Skeletal muscle cell (primary cell): ENCODE measurements at places on chromosomes 16 and 17.

- DNase-seq = no peak
Measured at GRCh38 chr16:48318630-48319029, 66.6 kb downstream of the SIAH1 start.

- DNase-seq = no peak
Measured at GRCh38 chr17:16662936-16663335, 9.3 kb upstream of the ZNF624 start.

DNA sequence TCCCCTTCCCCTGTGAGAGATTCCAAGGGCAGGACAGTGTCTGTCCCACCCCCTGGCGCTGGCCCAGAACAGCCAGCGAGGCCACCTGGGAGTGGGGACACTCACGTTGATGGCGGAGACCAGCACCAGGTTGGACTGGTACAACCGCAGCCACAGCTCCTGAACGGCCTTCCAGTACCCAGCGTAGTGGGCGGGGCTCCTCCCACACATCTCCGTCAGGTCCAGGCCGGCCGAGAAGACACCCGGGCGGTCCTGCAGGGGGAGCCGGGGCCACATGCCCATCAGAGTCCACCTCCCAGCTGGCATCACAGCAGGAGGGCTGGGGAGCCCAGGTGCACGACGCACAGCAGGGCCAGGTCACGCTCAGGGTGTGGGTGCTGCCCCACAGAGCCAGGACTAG is 7.1 kb downstream of the ECI1 start:
- no peak for DNase-seq

DNA sequence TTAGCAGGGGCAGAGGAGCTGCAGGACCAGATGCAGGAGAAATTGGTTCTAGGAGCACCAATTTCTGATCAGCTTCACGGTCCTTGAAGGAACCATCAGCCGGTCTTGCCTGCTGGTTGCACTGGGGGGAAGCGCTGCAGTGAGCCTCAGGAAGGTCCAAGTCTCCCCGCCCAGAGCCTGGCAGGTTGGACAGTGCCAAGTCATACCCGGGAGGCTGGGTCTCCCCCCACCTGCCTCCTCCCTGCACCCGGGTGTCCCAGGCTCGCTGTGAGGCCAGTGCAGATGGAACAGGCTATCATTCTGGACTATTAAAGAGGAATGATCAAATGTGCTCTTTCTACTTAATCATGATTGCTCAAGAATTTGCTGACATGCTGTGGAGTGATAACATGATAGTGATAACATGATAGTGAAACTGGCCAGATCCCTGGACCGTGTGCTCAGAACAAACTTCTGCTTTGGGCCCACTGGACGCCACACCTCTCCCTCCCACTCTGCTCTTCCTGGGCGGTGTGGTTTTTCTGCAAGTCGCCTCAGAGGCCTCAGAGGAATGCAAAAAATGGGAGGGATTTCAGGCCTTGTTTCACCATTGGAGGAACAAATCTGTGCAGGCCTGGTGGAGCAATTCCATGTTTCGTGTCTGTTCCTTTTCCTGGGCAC is 236.0 kb downstream of the IRF8 start:
- no peak for DNase-seq

GRCh38 chr16:3149630-3150345 is 15.0 kb downstream of the ZNF213 start:
- DNase-seq = no peak

DNA sequence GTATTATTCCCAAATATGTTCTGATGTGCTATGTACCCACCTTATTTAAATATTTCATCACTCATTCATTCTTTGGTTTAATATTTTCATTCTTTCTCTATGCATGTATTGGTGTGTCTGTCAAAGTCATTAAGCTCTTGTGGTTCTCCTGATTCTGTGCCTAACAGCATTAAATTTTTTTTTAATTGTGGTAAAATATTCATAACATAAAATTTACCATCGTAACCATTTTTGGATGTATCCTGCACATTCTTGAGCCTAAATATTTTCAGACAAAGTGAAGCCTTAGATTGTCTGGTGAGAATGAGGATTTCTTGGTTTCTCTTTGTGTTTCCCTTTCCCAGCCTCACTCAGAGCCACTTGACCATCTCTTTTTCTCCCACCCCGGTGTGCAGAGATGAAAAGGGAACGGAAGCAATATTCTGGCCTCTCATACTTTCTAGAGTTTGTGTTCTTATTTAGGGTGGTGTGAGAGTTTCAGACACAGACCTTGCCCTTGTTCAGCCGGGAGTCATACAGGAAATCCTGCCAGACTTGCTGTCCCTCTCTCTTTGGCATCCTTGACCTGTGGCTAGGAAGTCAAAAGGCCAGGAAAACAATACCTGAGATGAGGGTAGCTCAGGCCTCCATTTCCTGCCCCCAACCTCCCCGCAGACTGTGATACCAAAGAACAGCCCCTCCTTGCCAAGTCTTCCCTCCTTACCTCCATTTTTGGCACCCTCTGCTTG is 4.9 kb downstream of the CCL5 start:
- no peak for DNase-seq

DNA sequence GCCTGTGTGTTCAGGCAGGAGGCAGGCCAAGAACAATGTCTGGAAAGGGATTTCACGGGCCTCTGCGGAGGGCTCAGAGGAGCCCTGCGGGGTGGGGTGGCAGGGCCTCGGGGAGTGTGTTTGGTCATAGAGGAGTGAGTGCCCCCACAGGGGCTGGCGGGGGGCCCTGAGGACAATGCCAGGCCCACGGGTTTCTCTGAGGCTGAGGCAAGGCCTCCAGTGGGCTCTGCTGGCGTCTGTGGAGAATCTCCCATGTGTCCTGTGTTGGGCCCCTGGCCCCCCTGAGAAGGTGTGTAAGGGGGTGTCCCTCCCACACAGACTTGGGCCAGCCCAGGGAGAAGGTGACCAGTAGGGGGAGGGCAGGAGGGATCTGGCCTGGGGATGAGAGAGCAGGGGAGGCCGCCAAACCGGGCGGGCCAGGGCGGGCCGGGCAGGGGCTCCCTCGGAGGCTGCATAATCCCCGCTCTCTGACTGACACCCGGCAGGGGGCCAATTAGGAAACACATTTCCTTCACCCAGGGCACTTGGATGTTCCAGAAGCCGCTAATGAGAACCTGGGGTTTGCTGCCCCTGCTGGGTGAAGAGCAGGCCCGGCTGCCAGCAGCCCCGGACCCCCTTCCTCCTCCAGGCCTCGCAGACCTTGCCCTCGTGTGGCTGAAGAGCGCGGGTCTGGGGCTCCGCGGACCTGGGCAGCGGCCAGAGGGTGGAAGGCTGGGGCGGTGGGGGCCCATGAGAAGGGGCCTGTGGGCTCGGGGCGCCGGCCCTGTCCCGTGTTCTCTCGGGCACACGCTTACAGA is 204.2 kb downstream of the NTN1 start:
- DNase-seq = no peak

DNA sequence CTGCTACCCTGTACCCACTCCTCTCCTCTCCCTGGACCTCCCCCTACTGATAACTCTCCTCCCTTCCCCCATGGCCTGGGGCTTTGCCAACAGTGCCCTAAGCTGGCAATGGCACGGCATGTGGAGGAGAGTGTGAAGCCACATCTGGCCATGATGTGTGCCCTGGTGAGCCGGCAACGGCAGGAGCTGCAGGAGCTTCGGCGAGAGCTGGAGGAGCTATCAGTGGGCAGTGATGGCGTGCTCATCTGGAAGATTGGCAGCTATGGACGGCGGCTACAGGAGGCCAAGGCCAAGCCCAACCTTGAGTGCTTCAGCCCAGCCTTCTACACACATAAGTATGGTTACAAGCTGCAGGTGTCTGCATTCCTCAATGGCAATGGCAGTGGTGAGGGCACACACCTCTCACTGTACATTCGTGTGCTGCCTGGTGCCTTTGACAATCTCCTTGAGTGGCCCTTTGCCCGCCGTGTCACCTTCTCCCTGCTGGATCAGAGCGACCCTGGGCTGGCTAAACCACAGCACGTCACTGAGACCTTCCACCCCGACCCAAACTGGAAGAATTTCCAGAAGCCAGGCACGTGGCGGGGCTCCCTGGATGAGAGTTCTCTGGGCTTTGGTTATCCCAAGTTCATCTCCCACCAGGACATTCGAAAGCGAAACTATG is 5.2 kb downstream of the TRAF4 start:
- no peak for DNase-seq

DNA sequence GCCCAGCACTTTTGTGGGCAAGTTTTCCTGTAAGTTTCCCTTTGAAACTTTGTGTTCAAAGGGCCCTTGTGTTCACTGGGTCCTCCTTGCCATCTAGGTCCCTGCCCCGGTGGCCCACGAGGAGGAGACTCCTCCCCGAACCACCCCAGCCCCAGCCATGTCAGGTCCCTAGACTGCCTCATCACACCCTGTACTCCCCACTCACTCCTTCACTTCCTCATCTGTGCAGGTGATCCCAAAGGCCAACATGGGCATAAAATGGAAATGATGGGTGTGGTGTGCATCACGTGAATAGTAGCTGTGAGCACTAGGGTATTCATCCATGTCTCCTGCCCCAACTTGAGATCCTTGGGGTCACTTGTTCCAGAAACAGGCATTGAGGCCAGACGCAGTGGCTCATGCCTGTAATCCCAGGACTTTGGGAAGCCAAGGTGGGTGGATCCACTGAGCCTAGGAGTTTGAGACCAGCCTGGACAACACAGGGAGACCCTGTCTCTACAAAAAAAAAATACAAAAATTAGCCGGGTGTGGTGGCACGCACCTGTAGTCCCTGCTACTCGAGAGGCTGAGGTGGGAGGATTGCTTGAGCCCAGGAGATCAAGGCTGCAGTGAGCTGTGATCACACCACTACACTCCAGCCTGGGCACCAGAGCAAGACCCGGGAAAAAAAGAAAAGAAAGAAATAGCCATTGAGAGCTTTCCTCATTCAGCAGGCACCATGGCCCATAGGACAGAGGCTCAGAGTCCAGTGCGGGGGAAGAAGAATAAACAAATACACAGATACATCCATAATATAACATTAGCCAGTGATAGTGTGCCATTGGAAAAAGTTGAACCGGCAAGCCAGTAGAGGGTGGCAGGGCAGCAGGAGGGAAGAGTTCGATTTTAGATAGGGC is 74.5 kb downstream of the KATNIP start:
- DNase-seq = no peak

GRCh38 chr17:1119924-1120323 is 59.9 kb downstream of the ABR start:
- DNase-seq = no peak

GRCh38 chr17:59702304-59702703 is 4.9 kb downstream of the PTRH2 start:
- no peak for DNase-seq

GRCh38 chr16:2084895-2085625 is 37.3 kb downstream of the TSC2 start:
- no peak for DNase-seq

- DNase-seq = no peak
Measured at GRCh38 chr16:86220561-86220960, 289.8 kb upstream of the FOXF1 start.

DNA sequence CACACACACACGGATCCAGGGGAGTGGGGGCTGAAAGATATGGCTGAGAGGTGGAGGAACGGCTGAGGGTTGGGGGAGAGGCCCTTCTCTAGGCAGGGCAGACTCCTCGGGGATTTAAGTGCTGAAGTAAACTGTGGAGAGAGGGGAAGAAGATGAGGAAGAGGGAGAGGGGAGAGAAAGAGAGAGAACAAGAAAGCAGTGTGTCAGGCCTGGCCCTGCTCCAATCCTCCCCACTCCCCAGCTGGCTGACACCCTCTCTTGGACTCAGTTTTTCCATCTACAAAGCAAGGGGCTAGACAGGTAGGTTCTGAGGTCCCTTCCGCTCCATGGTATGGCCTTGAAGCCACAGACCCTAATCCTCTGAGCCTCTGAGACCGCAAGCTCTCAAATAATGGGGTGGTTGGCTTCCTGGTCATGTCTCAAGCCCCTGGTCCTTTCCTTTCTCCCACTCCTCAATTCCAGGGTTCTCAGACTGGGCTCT is 2.0 kb downstream of the VAMP2 start:
- no peak for DNase-seq

DNA sequence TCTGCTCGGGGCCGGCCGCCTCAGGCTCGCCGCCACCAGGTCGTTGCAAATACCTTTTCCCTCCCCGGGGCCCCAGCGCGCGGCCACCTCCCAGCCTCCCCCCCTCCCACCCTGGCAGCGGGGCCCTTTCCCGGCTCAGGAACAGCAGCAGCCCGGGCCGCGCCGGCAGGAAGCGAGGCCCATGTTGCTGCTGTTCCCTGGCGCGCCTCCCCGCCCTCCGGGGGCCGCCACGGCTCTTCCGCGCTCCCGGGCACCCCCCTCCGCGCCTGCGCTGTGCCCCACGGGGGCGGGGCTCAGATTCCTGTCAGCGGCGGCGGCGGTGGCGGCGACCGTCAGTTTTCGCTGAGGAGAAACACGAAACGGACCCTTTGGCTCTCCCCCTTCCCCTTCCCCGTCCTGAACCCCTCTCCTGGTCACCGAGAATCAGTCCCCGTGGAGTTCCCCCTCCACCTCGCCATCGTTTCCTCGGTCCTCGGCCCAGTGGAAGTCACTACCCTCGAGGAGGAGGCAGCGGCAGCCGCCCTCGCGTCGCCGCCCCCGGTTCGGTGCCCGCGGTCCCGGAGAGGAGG is at the start of gene NFAT5:
TSS of gene NFAT5 (plus strand) at position 296 of the 569 bp plus-strand sequence. CDS start 336 bp downstream, outside the sequence.
- peak; percentile 41 for DNase-seq

DNA sequence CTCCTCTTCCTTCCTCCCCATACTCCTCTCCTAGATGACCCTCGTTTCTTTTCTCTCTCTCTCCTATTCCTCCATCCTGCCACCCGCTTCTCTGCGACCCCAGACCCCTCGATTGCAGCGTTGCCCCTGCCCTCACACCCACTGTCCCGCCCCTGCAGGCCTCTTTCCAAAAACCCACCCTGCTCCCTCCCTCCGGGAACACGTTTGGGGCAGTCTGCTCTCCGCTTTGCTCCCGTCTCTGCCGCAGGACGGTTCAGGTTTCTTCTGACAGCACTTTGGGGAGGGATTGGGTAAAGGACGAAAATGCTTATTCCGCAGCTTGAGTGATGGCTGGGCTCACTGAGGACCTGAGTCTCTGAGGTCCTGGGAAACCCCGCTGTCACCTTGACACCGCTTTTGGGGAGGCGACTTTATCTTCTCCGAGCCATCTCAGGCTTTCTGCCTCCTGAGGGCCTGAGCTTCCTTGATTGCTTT is 690 bp downstream of the NDE1 start:
- no peak for DNase-seq

- DNase-seq = no peak
Measured at GRCh38 chr16:8730335-8730915, 56.0 kb downstream of the ABAT start.

DNA sequence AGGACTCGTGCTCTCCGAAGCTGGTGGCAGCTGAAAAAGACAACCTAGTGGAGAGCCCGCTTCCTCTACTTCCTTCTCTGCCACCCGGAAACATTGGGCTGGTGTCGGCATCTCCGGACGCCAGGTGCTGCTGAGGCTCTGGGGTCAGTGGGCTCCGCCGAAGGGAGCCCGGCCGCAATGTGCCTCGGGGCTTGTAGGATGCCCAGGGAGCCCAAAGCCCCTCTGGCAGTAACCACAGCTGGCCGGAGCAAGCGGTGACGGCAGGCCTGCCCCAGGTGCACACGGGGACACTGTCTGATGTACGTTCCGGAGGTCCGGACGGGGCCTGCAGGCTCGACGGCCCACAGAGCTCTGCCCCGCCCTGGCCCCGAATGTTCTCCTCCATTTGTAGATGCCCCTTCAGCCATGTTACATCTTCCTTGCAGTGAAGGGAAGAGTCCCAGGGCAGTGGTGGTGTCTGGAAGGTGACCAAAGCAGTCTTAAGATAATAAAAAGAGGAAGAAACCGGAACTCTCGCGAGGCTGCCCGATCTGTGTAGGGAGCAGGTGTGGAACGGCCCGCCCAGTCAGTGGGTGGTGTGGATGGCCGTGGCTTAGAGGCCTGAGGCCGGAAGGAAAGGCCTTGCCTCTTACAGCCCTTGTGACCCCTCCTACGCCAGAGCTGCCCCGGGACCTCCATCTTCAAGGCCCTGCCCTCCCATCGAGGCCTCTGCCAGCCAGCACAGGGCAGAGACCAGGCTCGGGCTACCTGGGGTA is 22.6 kb downstream of the NDUFAF8 start:
- DNase-seq = no peak

GRCh38 chr16:85418978-85419491 is 194.1 kb upstream of the GSE1 start:
- no peak for DNase-seq
